ENCODE measurements at places on chromosomes 6 and 20. TPM values are rescaled to one million over a fixed set of nuclear protein-coding genes. Genes with fewer than 3 reads are reported as not detected.

- no peak overlapping the region for H3K4me3 ChIP-seq
- DNase-seq, result no peak
- no peaks in the 10 kb centered on the region for H3K36me3 ChIP-seq
- H3K4me1 ChIP-seq, result peaks cover 25% of the 10 kb centered on the region
- H3K27ac ChIP-seq, result no peak overlapping the region
- H3K27me3 ChIP-seq, result no peaks in the 10 kb centered on the region
Measured at GRCh38 chr6:42446370-42446769, 5.4 kb downstream of the TRERF1 start.

DNA sequence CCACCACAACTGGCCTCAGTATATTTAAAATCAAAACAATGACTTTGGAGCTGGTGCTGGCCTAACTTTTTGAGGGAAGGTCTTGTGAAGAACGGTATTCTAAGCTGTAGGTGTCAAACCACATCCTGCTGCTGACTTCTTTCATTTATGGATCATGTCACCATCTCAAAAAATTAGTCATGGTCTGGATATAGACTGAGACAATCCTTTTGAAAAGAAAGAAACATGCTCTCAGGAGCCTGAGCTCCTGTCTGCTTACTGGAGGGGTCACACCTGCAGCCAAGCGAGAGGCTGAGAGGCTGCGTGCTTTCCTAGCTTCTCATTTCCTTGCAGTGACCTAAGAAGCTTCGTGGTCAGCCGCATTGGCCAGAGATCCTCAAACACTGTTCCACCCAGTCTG, 55.2 kb downstream of the TIAM2 start:
- no peaks in the 10 kb centered on the region for H3K27me3 ChIP-seq
- H3K36me3 ChIP-seq, result no peaks in the 10 kb centered on the region
- H3K4me1 ChIP-seq, result peaks cover 18% of the 10 kb centered on the region

DNA sequence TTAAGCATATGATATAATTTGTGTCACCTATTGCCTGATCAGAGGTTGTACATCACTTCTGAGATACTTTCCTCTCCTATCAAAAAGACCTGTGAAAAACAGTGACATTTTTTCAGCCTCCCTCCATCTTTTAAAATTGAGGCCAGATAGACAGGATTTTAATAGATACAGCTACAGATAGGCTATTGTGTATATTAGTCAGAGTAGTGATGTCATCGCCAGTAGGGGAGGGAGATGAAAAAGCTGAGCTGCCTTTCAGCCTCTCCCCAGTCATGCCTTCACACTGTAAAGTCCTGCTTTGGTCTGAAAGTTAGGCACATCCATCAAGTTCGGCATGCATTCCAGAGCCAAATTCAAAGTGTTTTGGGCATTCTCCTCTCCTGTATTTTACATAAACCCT, 7.9 kb upstream of the PABPC1L start:
- H3K4me1 ChIP-seq, result peaks cover 18% of the 10 kb centered on the region
- H3K36me3 ChIP-seq, result peaks cover 27% of the 10 kb centered on the region
- H3K27ac ChIP-seq, result no peak overlapping the region
- H3K4me3 ChIP-seq, result no peak overlapping the region
- no peak for DNase-seq

DNA sequence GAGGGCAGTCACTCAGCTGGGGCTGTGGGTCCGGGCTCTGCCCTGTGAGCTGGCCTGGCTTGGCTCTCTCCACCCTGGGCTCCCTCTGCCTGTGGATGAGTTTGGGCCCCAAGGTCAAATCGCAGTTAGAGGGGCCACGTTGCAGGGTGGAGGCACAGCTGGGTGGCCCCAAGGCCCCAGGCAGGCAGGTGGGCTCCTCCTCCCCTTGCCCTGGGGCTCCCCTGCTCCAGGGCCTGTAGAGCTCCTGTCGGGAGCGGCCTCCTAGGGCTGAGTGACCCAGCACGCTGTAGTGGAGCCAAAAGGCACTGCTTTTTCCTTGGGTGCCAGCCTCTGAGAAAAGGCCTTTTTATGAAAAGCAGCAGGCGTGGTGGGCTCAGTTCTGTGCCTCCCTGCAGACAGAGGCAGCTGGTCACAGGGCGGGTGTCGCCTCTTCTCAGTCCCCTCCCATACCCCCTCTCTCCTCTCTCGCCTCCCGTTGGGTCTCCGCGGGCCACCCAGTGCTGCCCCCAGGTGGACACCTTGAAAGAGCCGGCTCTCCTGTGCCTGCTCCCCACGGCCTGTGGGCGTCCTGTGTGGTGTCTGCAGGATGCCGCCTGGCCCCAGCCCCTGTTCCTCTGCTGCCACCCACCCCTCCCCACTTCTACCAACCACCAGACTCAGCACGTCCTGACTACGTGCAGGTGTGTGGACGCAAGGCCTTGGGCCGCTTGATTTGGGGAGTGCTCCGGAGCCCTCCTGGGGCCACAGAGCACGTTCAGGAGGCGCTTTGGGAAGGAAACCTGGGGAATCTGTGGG, 13.2 kb downstream of the SS18L1 start:
- H3K36me3 ChIP-seq, result peaks cover 9% of the 10 kb centered on the region
- peak; percentile 93 for DNase-seq
- peaks cover 26% of the 10 kb centered on the region for H3K4me1 ChIP-seq
- H3K4me3 ChIP-seq, result no peak overlapping the region

GRCh38 chr20:40702504-40702903, 13.5 kb upstream of the MAFB start:
- no peaks in the 10 kb centered on the region for H3K4me1 ChIP-seq
- no peak overlapping the region for H3K27ac ChIP-seq
- no peak overlapping the region for H3K4me3 ChIP-seq
- peaks cover 55% of the 10 kb centered on the region for H3K27me3 ChIP-seq

GRCh38 chr6:166446567-166447065, 63.9 kb upstream of the MPC1 start:
- H3K4me1 ChIP-seq, result no peaks in the 10 kb centered on the region
- H3K4me3 ChIP-seq, result no peak overlapping the region
- H3K36me3 ChIP-seq, result peaks cover 38% of the 10 kb centered on the region
- no peak for DNase-seq

DNA sequence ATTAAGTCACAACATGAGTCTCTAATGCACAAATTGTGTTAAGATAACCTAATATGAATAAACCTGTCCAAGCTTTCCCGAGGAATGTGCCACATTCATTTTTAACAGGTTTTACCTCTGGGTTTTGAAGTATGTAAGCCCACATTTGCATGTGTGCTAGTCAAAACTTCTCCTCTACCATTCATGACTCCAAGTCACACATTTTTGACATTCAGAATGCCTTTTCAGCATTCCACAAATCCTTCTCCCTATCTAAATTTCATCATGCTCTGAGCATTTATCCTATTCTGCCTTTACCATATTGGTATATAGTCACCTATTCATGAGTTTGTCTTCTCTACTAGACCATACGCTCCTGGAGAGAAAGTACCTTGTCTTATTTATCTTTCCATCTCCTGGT, 56.5 kb downstream of the ADGRF5 start:
- DNase-seq, result no peak
- H3K27me3 ChIP-seq, result peaks cover 4% of the 10 kb centered on the region
- no peaks in the 10 kb centered on the region for H3K4me1 ChIP-seq
- no peak overlapping the region for H3K4me3 ChIP-seq
- no peaks in the 10 kb centered on the region for H3K36me3 ChIP-seq

DNA sequence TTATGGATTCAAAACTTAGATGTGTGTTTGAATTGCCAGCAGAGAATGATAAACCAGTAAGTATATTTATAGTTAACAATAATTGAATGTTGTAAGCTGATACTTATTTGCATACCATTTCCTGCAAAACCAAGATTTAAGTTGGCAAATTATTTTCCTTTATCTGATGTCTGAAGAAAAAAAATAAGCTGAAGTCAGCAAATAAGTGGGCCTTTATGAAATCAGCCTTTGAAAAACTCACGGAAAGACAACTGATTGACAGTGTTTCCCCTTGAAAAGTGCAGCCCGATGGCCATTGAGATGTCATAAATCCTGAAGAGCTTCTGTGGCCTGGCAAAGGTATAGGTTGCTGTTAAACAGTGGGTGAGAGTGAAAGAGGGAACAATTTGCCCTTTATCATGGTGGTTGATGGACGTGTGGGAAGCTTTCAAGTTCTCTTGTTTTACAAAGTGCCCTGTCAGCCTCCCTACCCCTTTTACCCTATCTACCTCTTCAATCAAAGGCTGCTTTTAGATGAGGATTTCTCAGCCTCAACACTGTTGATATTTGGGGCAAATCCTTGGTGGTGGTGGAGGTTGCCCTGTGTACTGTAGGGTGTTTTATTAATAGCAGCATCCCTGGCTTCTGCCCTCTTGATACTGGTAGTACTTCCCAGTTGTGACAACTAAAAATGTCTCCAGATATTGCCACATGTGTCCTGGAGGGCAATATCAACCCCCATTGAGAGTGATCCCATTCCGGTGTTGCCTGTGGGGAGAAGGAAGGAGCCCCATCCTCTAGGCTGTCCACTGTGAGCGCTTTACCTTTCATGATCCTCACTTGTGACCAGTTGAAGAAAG, 50.2 kb downstream of the VAPB start:
- DNase-seq, result no peak
- no peaks in the 10 kb centered on the region for H3K27me3 ChIP-seq
- peaks cover 10% of the 10 kb centered on the region for H3K4me1 ChIP-seq
- H3K36me3 ChIP-seq, result peaks cover 8% of the 10 kb centered on the region
- H3K27ac ChIP-seq, result no peak overlapping the region

GRCh38 chr6:26025047-26025893, 62.0 kb upstream of the HFE start:
- H3K27ac ChIP-seq, result peak overlapping the region; percentile 94
- H3K27me3 ChIP-seq, result no peaks in the 10 kb centered on the region
- DNase-seq, result no peak
- no peaks in the 10 kb centered on the region for H3K36me3 ChIP-seq
- H3K4me1 ChIP-seq, result peaks cover 37% of the 10 kb centered on the region

DNA sequence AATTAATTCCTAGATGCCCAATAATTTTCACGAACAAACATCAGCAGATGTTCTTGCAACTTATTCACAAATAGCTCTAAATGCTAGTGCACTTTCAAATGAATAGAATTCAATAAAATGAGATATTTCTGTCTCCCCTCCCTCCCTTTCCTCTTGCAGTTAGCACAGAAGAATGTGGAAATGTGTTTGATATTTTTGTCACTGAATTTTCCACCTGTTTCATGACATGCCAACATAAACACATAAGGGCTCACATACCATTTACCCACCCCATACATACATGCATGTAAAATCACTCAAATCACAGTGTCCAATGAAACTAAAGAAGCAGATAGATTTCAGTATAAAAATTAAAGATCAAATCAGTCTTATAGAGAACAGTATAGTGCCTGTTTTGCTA, 746.9 kb upstream of the MARCKS start:
- no peak overlapping the region for H3K4me3 ChIP-seq
- peaks cover 15% of the 10 kb centered on the region for H3K4me1 ChIP-seq
- no peaks in the 10 kb centered on the region for H3K27me3 ChIP-seq

GRCh38 chr6:78770765-78771164, 96.6 kb upstream of the IRAK1BP1 start:
- H3K4me1 ChIP-seq, result no peaks in the 10 kb centered on the region
- no peaks in the 10 kb centered on the region for H3K36me3 ChIP-seq
- no peak for DNase-seq
- H3K27ac ChIP-seq, result no peak overlapping the region
- peaks cover 18% of the 10 kb centered on the region for H3K27me3 ChIP-seq

GRCh38 chr6:145112711-145113148, 622.6 kb downstream of the EPM2A start:
- H3K4me1 ChIP-seq, result no peaks in the 10 kb centered on the region
- no peak overlapping the region for H3K4me3 ChIP-seq
- no peaks in the 10 kb centered on the region for H3K36me3 ChIP-seq
- H3K27me3 ChIP-seq, result peaks cover 4% of the 10 kb centered on the region
- no peak overlapping the region for H3K27ac ChIP-seq
- DNase-seq, result no peak

DNA sequence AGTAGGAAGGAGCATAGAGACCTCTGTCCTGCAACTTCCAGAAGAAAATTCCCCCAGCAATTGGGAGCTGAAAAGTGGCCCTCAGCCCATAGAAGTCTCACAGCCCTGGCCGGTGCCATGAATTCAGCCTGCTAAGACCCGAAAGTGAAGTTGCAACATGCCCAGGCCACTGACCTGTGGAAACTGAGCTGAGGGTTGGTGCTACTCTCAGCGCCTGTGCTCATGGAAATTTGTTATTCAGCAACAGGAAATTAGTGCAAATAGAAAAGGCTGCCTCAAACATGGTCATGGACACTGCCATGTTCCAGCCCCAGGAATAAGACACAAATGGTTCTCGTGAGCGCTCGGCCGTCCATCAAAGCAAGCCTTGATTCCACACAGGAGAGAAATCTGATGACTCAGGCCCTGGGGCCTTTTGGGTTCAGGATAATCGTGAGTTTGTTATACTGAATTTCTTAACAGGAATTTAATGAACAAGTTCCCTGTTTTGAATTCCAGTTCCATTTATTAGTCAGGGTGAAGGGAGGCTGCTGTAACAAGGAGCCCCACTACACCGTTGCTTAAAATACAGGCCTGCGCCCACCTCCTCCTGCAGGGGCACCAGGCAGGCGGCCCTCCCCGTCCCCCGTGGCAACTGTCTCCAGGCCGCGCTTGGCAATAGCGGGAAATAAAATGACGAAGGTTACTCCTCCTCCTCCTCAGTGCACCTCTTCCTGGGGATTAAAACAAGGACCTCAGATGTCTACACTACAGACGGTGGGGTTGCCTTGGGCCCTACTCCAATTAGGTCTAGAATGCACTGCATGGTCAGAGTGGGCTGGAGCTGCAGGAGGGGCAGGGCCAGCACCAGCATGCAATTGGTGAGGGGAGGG, 152.9 kb downstream of the ERMARD start:
- H3K4me3 ChIP-seq, result no peak overlapping the region
- H3K4me1 ChIP-seq, result peaks cover 20% of the 10 kb centered on the region
- H3K27ac ChIP-seq, result no peak overlapping the region
- H3K27me3 ChIP-seq, result peaks cover 14% of the 10 kb centered on the region

GRCh38 chr6:162904069-162904663, 176.4 kb downstream of the PACRG start:
- no peaks in the 10 kb centered on the region for H3K27me3 ChIP-seq
- H3K36me3 ChIP-seq, result no peaks in the 10 kb centered on the region
- no peaks in the 10 kb centered on the region for H3K4me1 ChIP-seq
- H3K4me3 ChIP-seq, result no peak overlapping the region
- no peak for DNase-seq

DNA sequence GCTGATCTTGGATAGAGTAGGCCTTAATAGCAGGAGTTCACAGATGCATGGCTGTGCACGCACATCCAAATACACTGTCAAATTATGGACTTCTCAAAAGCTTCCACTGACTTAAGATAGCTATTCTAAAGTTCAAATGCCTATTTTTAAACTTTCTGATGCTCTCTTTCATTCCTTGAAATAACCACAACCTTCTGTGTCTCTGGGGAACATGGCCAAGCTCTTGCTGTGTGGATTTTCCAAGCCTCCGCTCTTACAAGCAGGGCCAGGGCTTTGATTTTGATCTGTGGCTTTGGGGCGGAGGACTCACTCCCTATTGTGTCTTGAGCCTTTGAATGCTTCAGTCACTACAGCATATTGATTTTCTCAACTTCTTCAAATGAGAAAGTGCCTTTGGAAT, 35.7 kb upstream of the SNRPB2 start:
- no peaks in the 10 kb centered on the region for H3K36me3 ChIP-seq
- no peaks in the 10 kb centered on the region for H3K4me1 ChIP-seq
- DNase-seq, result no peak
- no peak overlapping the region for H3K4me3 ChIP-seq
- H3K27me3 ChIP-seq, result peaks cover 15% of the 10 kb centered on the region

CCN5 gene
- 1.6 TPM for total RNA-seq

ZCCHC3 gene
- total RNA-seq, result 17.2 TPM

PRSS35 gene
- total RNA-seq, result 197 TPM

PRSS16 gene
- total RNA-seq, result 1.1 TPM

DEFB126 gene
- not detected for total RNA-seq

OR2H2 gene
- not detected for total RNA-seq

NPBWR2 gene
- not detected for total RNA-seq

Data from chondrocyte (in vitro differentiated cells).